Stimulated activated memory B cell treated with anti-CD40 and anti-IgM and Interleukin-4, amounts not matched to agents 10 μg/mL and 1 μg/mL and 100 μg/mL, for 72 hours (primary cell): ENCODE measurements at places on chromosomes 3 and 15.

- no peak for ATAC-seq
These were observed 315.6 kb upstream of the IL12A start for GRCh38 chr3:159672728-159673688.

- no peak for ATAC-seq
These were observed 1.4 kb upstream of the APPL1 start for GRCh38 chr3:57226176-57226575.

GRCh38 chr15:25858952-25859760, 4.0 kb downstream of the ATP10A start:
- ATAC-seq: no peak

GRCh38 chr3:180062771-180063170, 26.0 kb upstream of the PEX5L start:
- ATAC-seq: no peak

GRCh38 chr3:196991581-196992460, 23.2 kb upstream of the PIGZ start:
- no peak for ATAC-seq

DNA sequence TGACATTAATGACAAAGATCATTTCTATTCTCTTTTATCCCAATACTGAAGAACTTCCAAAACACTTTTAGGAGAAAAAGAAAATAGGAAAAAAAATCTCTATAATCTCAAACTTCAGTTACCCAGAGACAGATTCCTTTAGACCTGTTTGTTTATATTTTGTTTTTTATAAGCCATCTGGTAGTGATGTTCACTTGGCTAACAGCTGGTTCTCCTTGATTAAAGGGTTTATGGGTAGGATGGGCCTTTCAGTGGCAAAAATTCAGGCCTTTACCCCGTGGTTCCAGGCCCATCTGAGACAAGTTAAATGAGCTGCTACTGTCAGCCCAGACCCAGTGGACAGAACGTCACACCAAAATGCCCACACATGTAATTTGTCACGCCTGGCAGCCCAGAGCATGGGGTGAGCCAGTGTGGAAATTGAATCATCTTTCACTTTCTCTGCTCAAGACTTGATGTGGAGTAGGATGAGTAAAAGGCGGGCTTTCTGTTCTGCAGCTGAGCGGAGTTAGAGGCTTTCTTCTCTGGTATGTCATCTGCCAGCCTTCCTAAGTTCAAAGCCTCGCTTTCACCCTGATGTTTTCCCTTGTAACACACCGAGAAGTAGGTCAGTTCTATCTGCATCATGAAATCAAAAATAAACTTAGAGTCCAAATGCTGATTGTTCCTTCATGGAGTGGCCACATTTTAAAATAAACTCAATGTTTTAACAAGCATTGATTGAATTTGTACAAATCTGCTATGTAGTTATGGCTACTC, 62.5 kb upstream of the SKOR1 start:
- ATAC-seq: peak; percentile 93

GRCh38 chr3:71112576-71112975, 471.0 kb downstream of the FOXP1 start:
- no peak for ATAC-seq

GRCh38 chr3:150059241-150059640, 88.5 kb upstream of the PFN2 start:
- no peak for ATAC-seq

DNA sequence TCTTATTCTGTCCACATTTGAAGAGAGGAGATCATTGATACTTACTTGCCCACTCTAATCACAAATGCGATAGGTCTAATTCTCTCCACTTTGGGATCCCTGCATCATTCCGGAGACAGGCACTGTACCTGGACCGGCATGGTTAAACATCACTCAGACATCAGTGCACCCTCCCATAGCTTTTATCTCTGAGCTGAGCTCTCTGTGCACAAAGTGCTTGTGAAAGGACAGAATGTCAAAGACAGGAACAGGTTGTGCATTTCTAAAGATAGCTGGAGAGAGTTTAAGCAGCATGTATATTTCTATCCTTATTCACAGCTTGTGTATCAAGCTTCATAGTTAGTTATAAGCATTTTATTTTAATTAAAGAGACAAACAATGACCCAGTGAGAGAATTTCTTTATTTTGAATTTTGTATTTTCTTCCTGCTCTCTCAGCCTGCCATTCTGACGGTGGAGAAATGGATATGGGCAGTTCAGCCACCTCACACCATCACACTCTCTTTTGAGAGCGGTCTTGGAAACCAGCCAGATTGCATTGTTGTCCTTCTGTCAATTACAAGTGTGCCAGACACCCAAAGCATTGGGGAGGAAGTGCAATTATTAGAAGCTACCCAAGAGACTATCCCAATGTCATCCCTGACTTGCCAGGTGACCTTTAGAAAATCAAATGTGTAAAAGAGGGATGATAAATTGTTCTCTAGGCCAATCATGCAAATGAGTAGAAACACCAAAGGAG, 65.2 kb upstream of the CHL1 start:
- ATAC-seq: no peak

GRCh38 chr15:92140796-92141195, 252.9 kb upstream of the ST8SIA2 start:
- ATAC-seq: no peak

- ATAC-seq: peak; percentile 54
These were observed at the start of gene GRAMD2A for GRCh38 chr15:72197460-72198355. GRAMD2A (minus strand) TSS chr15:72197787.

- ATAC-seq: no peak
These were observed 60.1 kb downstream of the UACA start for GRCh38 chr15:70703096-70703878.

- ATAC-seq: no peak
These were observed 524.9 kb downstream of the NTRK3 start for GRCh38 chr15:87731630-87732029.

- ATAC-seq: no peak
These were observed 114.7 kb upstream of the GAP43 start for GRCh38 chr3:115508562-115508961.

- no peak for ATAC-seq
These were observed 15.6 kb upstream of the FAM98B start for GRCh38 chr15:38438031-38438986.

DNA sequence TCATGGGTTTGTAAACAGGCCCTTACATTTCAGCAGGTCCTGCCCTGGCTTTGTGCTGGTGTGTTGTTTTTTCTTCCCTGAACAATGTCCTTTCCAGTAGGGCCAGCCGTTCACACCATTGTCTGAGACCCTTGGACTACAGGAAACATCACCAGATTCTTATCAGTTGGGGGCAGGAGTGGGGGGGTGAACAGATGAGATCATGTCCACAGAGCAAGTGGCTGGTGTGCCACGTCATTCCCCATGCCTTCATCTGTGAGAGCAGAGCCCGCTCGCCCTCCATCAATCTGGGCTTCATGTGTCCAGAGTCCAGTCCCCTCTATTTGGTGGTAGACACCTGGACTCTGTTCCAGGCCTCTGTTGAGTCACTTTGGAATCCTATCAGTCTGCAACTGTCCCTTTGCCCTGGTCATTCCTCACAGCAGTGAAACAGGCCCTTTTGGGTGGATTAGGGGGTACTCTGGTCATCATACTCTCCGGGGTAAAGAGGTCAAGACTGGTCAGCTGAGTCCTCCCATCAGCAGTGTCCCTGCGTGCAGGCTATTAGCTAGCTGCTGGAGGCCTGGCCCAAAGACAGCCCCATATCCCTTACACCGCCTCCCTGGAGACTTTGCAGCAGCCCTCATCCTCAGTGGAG, 15.0 kb downstream of the SEMA3G start:
- no peak for ATAC-seq

DNA sequence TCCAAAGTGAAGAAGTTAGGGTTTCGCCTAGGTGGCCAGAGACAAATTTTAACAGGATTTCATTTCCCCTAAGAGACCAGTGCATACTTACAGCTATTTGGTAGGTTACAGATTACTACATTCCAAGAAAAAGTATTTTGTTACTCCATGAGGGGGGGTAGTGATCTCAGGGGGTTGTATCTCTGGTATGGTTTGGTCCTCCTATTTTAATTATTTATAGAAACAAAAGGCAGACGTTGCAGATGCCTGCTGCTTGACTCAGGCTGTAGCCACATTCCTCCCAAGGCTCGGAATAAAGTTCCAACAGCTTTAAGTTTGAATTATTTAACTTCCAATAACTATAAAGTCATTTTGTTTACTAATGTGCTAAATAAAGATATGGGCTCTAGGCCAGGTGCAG, 1.3 kb upstream of the TRIM59 start:
- ATAC-seq: no peak

- ATAC-seq: peak; percentile 50
These were observed 73.2 kb downstream of the TBC1D2B start for GRCh38 chr15:78004222-78004727.

GRCh38 chr3:159239059-159239458, 437.2 kb downstream of the MFSD1 start:
- no peak for ATAC-seq

GRCh38 chr3:377158-377561, 180.6 kb downstream of the CHL1 start:
- no peak for ATAC-seq

DNA sequence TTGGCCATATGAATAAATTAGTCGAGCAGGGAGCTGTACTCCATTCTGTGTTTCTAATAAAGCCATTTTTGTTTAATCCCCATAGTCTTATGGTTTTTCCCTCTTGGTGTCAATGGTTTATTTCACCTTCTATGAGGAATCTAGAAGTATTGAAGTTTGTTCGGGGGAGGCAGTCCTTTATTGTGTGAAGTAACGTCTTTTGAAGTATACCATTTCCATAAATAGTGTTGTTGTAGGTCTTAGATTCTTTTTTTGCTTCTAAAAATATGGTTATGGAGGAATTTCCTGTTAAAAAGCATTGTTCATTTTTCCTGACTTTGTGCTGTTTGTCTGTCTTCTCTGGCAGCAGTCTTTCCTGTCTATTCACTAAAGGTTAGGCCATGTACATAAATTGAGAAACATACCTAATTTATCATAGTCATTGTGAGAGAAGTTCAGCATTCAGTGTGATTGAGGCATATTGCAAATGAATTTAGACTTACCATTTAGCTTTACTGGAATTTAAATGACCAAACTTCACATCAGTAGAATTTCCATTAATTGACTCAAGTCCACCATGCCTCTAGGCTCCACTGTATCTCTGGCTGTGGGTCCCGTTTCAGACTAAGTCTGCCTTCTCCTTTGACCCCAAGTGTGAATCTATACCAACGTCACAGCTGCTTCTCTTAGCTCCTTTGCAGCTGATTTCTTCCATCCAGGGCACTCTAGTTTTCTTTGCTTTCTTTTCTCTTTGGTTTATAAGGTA, 37.3 kb downstream of the YEATS2 start:
- no peak for ATAC-seq

DNA sequence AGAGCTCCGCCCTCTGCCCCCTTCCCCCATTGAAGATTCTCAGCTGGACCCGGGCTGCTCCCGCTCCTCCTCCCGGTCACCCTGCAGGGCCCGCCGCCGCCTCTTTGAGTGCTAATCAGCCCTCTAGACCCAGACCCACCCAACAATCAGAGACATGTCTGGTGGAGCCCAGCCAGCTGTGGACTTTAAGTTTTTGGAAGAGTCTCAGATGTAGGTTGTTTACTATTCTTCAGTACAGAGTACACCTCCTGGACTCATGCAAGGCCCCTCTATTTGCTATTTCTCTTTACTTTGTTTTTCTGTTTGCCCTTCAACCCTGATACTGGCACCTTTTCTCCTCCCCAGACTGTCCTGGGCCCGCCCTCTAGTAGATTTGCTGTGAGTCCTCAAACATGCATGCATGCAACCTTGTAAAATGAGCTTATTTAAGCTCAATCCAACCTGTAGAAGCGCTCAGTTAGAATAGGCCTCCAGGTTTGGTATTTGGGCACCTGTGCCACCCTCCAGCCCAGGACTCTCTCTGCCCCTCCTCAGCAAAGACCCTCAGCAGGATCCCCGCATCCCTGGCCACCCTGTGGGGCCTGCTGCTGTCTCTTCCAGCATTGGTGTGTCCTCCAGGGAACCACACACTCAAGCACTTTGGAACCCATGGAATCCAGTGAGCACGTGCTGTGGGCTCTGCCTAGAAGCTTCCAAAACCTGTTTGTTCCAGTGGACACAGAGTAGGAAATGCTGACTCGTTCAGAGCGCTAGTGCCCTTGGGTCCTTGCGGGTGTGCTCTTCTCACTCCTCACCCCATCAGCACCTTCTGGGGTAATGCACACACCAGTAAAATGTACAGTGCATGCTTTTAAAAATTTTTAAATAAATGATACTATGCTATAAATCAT, 4.6 kb downstream of the PRR23E start:
- ATAC-seq: no peak

DNA sequence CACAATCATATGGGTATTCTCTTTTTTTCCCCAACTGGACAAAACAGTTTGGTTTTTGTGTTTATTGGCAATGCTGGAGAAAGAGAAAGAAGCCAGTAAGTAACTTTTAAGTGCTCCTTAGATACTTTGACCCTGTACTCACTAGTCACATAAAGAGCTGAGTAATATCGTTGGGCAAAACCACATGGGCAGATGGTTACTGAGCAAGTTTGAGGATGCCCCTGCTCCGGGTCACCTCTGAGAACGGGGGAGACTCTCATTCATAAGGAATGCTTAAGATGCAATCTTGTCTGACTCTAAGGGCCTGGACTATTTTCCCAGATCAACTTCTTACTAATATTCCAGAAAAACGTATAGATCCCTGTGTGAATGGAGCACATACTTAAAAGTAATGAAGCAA, 106.4 kb upstream of the SLC2A2 start:
- no peak for ATAC-seq

DNA sequence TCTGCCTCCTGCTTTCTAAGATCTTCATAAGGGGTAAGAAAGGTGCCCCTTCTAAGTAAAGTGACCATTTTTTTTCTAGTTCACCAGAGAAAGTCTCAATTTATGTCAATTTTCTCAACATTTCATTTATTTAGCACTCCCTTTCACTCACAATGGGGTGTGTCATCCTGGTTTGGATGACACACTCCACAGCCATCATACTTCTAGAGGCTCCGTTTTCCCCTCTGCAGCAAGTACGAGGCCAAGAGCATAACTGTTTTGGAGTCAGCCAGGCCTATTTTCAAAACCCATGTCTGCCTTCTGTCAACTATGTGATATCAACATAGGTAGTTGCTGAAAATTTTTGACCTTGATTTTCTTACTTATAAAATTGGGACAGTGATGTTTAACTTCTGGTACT, 703.2 kb downstream of the NLGN1 start:
- no peak for ATAC-seq

- no peak for ATAC-seq
These were observed 23.0 kb upstream of the VPS39 start for GRCh38 chr15:42231088-42231487.

DNA sequence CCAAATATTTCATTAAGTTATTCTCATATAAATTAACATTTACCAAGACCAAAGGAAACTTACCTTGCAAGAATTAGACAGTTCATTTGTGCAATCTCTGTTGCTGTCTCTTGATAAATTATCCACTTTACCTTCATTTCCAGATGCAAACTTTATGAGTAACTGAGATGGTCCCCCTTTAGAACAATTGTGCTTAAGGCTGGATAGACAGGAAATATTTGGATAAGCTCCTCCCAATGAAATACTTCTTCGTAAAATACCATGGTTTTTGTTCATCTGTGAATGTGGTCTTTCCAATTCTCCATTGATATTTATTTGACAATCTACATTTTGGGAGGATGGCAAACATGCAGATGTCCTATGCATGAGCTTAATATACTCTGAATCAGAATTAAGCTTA, 78.2 kb downstream of the NEDD4 start:
- ATAC-seq: no peak

GRCh38 chr3:63970631-63971475, 52.4 kb downstream of the PSMD6 start:
- no peak for ATAC-seq
